NCI-H1092 treated with DMSO at 0.1 percent for 48 hours (cell line): ENCODE measurements at places on chromosomes 4 and X.

GRCh38 chrX:8743126-8743732 is 11.3 kb upstream of the ANOS1 start:
- DNase-seq, result no peak

GRCh38 chr4:120096508-120097297 is 30.1 kb upstream of the MAD2L1 start:
- no peak for DNase-seq

DNA sequence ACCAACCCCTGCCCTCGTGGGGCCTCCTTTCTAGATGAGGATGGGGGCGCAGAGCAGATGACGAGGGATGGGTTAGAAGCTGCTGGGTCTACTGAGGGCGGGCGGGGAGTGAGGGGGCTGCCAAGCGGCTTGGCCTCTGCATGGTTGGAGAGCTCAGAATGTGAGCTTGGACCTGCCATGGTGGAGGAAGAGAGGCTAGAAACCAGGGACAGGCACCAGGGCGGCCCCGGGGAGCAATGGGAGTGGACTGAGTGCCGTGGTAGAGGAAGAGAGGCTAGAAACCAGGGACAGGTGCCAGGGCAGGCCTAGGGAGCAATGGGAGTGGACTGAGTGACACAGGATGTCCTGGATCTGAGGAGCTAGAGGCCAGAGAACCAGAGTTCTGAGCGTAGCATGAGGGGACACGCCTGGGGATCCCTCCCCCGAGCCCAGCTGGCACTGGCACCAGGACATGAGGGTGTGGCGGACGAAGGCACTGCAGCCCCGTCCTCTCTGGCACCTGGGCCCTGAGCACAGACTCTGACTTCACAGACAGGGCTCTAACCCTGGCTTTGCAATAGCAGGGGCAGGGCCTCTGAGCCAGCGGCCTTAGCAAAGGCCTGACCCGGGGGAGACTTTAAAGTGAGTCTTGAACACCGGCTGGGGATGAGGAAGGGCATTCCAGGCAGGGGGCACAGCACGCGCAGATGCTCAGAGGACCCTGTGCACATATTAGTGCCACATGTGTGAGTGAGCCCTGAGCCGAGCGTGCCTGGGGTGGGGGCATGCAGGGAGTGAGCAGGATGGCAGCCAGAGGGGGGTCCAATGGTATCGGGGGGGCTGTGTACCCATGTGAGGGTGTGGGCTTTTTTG is 214.0 kb upstream of the PSAPL1 start:
- DNase-seq, result no peak

GRCh38 chrX:45454290-45454689 is 253.6 kb upstream of the DIPK2B start:
- no peak for DNase-seq

DNA sequence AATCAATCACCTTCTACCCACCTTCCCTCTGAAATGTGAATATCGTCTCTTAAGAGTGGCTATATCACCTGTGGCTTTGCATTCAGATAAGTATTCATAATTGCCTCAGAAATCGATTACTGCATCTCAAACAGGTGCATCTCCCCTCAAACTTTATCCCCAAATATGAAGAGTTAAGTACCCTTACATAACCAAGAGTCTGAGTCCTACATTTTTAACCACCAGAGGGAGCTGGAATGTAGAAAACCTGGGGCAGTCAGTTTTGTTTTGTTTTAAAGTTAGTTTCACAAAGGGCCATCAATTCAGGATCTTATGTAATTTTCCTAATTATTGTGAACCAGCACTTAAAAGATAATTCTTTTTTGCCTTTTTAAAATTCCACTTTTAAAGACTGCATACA is 5.7 kb downstream of the TCEANC start:
- peak; percentile 35 for DNase-seq

GRCh38 chrX:131861088-131861787 is 161.9 kb upstream of the STK26 start:
- DNase-seq, result no peak

DNA sequence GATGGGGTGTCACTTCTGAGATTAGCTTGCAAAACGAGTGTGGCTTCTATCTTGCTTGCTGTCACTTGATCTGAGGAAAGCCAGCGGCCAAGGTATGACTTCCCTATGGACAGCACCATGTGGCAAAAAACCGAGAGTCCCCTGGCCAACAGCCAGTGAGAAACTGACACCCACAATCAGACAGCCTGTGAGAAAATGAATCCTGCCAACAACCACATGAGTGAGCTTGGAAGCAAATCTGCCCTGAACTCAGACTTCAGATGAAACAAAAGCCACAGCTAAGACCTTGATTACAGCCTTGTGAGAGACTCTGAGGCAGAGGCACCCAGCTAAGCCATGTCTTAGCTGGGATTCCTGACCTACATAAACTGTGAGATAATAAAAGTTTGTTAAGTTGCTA is 45.5 kb downstream of the PPP1R2C start:
- DNase-seq, result no peak

DNA sequence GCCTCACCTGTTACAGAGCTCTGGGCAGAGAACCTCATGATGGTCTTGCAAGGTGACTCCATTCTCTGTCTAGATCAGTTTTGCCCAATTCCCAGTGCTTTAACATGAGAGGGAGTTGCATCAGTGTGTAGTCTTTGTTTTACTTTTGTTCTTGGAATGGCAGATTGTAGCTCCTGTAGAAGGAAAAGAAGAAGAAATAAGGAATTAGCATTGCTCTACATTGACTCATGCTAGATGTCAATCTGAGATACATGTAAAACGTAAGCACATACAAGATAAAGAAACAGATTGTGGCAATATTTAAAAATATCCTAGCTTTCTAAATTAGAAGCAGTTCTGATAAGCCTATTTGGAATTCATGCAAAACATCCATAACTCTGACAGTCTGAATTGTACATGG is 16.0 kb upstream of the PPEF1 start:
- DNase-seq, result no peak
